CD4-positive, alpha-beta T cell treated with Interleukin-1 beta for 1 hour (primary cell): ENCODE measurements at places on chromosomes 16 and 17.

DNA sequence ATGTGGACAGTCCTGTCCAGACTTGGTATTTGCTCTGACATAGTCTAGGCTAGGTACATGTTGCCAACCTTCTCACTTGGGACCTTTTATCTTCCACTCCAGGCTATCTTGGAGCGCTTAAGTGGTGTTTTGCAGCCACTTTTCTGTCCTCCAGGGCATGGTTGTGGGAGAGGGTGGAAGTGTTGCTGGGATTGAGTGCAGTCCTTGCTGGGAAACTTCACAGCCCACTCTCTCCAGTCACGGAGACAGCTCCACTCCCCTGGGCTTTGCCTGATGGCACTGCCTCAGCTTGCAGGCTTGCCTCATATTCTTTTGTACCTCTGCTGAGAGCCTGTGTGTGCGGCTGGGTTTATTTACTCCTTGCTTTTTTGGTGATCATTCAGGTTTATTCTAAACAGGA is 17.4 kb downstream of the RPA1 start:
- DNase-seq, result no peak

GRCh38 chr17:72592242-72592966 is 471.6 kb downstream of the SOX9 start:
- peak; percentile 74 for DNase-seq

GRCh38 chr17:66655861-66656260 is 179.1 kb upstream of the CACNG5 start:
- DNase-seq, result no peak

GRCh38 chr17:2266865-2267228 is 36.7 kb downstream of the SMG6 start:
- no peak for DNase-seq

- no peak for DNase-seq
These were observed 141.6 kb downstream of the KCNJ12 start for GRCh38 chr17:21517538-21518293.

- DNase-seq, result peak; percentile 95
These were observed 34.4 kb downstream of the DDX19A start for GRCh38 chr16:70380919-70381603.

- no peak for DNase-seq
These were observed 68.2 kb downstream of the SIAH1 start for GRCh38 chr16:48317026-48317425.

DNA sequence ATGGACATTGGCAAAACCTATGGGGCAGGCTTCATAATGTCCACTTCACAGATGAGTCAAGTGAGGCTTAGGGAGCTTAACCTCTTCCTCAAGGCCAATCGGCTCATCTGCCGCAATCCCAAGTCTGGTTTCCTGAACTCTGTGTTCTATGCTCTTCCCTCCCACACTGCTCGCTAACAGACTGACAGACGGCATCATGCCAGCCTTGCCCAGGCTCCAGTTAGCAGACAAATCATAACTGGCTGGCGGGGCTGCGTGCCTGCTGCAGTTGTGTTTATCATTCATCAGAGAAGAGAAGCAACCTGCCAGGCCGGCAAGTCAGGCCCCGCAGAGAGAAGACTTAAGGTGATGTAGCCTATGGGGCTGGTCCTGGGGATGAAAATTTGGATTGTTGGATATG is 216.2 kb upstream of the ASIC2 start:
- DNase-seq, result no peak

GRCh38 chr17:21200590-21201297 is 13.2 kb downstream of the TMEM11 start:
- DNase-seq, result no peak

DNA sequence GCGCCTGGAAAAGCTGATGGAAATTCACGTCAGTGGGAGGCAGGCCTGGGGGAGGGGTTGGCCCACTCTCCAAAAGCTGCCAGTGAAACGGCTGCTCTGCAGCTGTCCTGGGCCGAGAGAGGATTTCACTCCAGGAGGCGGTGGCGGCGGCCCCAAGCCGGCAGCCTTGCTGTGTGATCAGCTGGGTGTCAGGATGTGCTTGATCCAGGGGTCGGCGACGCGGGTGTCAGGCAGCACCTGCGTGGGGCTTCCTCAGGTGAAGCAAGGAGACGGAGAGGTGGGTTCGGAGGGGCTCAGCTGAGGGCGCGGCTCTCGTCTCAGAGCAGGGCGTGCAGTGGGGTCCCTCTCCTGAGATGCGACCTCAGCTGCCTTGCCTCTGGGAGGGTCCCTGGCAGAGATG is 7.0 kb downstream of the CBFA2T3 start:
- DNase-seq, result no peak

GRCh38 chr16:55033225-55034156 is 102.8 kb downstream of the IRX5 start:
- no peak for DNase-seq

DNA sequence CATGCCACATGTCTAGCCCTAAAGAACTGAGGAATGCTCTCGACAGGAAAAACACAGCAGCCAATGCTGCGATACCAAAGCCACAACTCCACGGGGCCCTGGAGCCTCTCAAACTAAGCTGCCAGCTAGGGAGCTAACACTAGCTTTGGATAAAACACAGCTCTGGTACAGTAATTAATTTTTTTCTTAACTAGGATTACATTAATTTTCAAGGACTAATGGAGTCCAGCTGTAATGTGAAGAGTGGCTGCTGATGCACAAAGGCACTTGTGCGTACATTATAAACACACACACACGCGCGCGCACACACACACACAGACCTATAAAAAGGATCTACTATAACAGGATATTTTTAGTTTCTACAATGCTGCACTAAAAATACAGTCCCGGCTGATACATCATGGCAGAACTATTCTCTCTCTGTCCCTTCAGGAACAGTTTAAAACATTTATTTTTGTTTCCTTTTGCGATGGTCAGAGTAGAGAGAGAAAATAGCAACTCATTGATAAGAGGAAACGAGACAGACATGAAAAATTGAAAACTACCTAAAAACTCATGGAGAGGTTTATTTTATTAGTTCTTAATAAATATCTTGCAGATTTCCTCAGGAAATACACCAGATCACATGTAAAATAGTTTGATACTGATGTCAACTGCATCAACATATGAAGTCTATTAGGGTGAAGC is 88.5 kb downstream of the SMG6 start:
- peak; percentile 17 for DNase-seq

DNA sequence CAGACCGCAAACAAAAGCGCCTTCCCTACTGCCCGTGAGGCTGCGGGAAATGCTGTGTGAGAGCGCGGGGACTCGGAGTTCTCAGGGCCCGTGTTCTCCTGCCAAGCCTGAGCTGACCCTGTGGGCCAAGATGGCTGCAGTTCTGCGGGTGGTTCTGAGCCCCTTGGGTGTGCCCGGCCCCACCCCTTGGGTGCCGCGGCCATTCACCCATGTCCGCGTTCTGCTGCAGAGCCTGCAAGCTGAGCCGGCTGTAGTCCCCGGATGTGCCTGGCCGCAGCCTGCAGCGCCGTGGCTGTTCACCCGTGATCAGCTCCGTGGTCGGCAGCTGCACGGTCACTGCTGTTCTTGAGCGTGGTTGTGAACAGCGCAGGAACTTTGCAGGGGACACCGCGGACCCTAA is 20.0 kb downstream of the ACSF3 start:
- no peak for DNase-seq

- peak; percentile 88 for DNase-seq
These were observed 1.4 kb downstream of the NOTUM start for GRCh38 chr17:81959362-81960129.

GRCh38 chr17:50614471-50615051 is 20.1 kb upstream of the ABCC3 start:
- DNase-seq, result no peak

GRCh38 chr16:4697848-4698291 is 4.5 kb downstream of the NUDT16L1 start:
- no peak for DNase-seq

GRCh38 chr17:12040478-12040877 is 19.8 kb downstream of the MAP2K4 start:
- no peak for DNase-seq

GRCh38 chr17:51848451-51848850 is 310.1 kb downstream of the CA10 start:
- DNase-seq, result no peak

GRCh38 chr17:74743755-74744154 is 4.7 kb upstream of the NHERF1 start:
- DNase-seq, result no peak

- DNase-seq, result no peak
These were observed 70.3 kb downstream of the SEC14L1 start for GRCh38 chr17:77210946-77211541.

DNA sequence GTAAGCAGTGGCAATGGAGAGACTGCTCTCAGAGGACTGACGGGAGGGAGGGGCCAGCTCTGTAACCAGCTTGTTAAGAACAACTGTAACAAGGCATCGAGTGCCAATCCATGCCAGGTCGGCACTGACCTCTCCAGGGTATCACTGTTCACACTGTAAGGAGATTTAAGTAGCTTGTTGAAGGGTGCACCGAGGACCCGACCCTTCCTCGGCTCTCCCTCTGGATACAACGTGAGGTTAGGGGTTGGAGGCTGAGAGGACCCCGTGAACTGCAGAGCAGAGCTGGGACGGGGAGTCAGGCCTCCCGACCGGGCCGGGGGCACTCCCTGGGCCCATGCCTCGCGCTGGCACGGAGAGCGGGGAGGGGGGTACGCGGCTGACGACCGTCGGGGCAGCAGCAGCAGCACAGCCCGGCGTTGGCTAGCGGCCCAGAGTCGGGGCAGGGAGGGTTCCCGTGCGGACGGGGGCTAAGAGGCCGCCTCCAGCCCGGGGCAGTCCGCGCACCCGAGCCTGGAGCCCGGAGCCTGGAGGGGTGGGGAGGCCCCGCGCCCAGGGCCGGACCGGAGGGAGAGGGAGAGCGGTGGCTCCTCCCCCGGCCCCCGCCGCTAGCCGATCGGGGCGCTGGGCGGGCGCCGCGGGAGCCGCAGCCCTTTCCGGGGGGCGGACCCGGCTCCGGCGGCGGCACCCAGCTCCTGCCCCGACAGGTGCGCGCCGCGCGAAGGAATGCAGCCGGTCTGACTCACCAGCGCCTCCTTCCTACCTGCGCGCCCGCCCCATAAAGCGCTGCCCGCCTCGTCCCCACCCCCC is at the start of gene ITGB4:
Gene ITGB4, plus strand, starts transcription at position 804 of the 807 bp plus-strand sequence. CDS start 3,245 bp downstream, outside the sequence.
- DNase-seq, result peak; percentile 67

GRCh38 chr17:80959330-80960036 is 32.2 kb upstream of the CHMP6 start:
- no peak for DNase-seq

- DNase-seq, result no peak
These were observed 920 bp upstream of the ZCCHC14 start for GRCh38 chr16:87493608-87494280.

DNA sequence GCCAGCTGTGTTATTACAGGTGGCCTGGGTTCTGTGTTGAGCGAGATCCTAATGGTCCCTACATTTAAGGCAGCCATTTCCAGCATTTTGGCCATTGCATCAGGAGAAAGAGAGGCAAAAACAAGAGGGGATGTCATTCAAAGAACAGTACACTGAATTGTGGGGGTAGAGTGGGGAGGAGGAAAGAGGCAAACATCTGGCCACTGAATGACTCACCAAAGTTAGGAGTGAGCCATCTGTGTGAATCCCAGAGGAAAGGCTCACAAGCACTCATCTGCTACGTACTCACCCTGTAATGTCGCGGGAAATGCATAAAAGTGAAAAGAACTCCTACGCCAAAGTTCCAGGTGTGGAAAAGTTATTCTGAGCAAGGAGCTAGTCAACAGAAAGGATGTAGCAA is 16.7 kb downstream of the KRABD2 start:
- DNase-seq, result no peak

GRCh38 chr17:32152130-32152529 is 9.8 kb downstream of the RHOT1 start:
- no peak for DNase-seq

DNA sequence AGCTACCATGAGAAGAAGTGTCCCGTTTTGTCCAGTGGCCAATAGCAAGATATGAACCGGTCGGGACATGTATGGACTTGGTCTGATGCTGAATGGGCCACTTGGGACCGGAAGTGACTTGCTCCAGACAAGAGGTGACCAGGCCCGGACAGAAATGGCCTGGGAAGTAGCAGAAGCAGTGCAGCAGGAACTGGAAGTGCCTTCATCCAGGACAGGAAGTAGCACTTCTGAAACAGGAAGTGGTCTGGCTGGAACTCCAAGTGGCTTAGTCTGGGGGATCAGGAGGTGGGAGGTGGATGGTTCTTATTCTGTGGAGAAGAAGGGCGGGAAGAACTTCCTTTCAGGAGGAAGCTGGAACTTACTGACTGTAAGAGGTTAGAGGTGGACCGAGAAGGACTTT is 5.3 kb downstream of the EFNB3 start:
- DNase-seq, result peak; percentile 14

DNA sequence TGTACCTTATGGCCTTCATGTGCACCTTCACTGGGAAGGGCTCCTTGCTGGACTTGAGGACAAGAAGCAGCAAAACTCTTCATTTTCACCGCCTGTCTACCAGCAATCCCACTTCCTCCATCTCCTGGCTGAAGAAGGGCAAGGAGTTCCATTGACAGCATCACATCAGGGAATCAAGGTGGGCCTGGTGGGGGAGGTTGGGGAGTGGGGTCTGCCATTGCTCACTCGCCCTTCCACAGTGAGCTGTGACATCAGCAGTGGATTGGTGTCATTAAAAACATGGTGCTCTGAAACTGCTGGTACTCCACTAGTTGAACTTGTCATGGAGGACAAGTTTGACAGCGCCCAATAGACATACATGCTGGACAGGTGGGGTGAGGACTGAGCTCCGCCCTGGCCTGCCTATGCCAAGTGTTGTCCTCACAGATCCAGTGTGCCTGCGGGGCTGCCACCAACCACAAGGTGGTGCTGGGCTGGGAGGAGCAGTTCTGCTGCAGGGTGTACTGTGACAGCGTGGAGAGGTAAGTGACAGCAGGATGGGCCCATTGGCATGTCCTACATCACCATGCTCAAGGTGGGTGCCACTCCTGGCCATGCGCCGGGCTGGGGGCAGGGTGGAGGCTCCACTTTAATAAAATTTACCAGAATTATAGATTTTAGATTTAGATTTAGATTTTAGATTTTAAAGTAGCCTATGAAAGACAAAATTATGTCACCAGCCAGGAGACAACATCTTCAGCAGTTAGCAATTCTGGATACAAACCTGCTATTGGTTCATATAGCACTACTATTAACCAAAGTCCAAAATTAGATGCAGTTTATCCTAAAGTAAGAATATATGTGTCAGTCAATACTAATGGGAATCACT is 1729.1 kb downstream of the TP53TG3F start:
- DNase-seq, result no peak

DNA sequence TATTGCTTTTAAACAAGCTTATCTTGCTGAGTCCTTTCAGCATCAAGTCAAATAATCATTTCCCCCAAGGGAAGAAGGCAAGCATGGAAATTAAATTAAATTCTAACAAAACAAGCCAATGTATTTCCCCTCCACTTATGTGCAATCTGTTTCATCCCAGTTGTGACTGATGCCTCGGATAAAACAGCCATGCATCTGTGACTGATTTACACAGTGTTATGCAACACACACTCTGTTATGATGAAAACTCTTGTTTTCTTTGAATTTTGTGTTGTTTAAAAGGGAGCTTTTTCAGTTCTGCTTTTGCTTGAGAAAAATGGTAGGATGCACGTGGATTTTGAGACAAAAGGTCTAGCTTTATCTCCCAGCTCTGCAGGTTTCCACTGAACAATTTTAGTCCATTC is 32.6 kb downstream of the TMEM100 start:
- no peak for DNase-seq
